ENCODE measurements at places on chromosomes 4 and X. TPM values are rescaled to one million over a fixed set of nuclear protein-coding genes. Genes with fewer than 3 reads are reported as not detected.

GRCh38 chr4:23483320-23483960 is 406.4 kb downstream of the PPARGC1A start:
- DNase-seq, result no peak

Gene CCKAR
- 2.7 TPM for total RNA-seq

Gene CXorf49
- not detected for total RNA-seq

- DNase-seq, result no peak
Measured at GRCh38 chr4:70196857-70197256, 1.3 kb downstream of the ODAM start.

DNA sequence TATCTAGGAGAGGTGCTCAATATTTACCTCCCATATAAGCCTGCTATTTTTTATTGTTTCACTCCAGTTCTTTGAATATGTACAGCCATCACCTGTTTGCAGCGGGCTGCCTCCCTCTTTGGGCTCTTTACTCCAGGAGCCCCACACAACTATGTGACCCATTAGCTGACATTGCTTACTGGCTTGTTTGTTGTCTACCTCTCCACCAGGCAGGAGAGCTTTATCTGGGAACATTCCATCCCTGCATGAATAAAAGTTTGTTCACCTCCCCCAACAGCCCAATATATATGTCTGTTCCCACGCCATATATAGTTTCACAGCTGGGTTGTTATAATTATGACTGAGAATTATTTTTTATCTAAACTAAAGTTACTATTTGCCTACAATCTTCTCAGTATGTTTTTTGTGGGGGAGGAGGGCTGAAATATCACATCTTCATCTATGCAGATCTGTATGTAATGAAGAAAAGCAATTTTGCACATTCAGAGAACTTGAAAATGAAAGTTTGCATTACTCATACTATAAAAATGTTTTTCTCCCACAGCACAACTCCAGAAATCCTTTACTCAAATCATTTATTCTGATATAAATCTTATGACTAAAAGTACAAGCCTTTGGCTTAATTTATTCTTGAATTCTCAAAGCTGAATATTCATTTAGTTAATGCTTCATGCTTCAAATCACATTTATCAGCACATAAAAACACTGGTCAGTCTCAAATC is 61.2 kb upstream of the DAPP1 start:
- DNase-seq, result no peak

All from progenitor cell of endocrine pancreas (in vitro differentiated cells).